HepG2 (cell line): ENCODE measurements at places on chromosomes 11 and 22. TPM values are rescaled to one million over a fixed set of nuclear protein-coding genes. Genes with fewer than 3 reads are reported as not detected.
A peak's percentile ranks its signal among the peaks of the same experiment; 100 is the strongest.

The PRODH gene
- total RNA-seq: 0.29 TPM in 1 of 2 replicates, not detected in the other

The HEPHL1 gene
- 0.04 and 0.07 TPM in 2 replicates for total RNA-seq

DNA sequence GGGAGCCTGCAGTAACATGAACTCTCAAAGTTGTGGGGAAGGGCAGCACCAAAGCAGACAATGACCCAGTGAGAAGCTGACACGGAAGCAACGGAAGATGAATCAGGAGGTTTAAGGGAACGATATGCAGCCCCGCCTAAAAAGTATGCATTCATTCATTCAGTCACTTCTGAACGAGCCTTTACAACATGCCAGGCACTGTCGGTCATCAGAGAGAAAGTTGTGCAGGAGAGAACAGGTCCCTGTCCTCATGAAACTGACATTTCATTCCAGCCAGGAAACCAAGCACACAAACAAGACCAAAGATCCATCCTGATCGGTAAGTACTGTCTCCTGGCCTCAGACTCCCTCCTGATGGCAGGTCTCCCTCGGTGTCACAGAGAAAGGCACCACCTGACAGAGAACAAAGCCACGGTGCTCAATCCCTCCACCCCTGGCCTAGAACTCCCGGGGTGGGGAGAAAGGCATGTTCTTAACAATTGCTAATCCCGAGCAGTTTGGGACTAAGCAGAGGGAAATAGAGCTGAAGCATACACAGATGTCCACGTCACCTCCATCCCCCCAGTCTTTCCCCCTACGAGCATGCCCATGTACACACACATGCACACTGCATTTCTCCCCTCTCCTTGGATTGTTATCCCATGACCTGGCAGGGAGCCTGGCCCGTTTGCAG is 49.3 kb downstream of the LRFN4 start:
- H3K27me3 ChIP-seq: no peaks in the 10 kb centered on the region
- peak; percentile 81 for DNase-seq
- peaks cover 95% of the 10 kb centered on the region for H3K4me1 ChIP-seq
- peak overlapping the region; percentile 89 for H3K27ac ChIP-seq
- H3K4me3 ChIP-seq: peak overlapping the region; percentile 60

GRCh38 chr11:118412921-118413320 is 11.5 kb downstream of the ATP5MG start:
- H3K4me1 ChIP-seq: peaks cover 10% of the 10 kb centered on the region
- DNase-seq: no peak
- no peak overlapping the region for H3K27ac ChIP-seq
- peaks cover 17% of the 10 kb centered on the region for H3K36me3 ChIP-seq
- H3K27me3 ChIP-seq: no peaks in the 10 kb centered on the region
- no peak overlapping the region for H3K4me3 ChIP-seq

The PKDREJ gene
- not detected in 2 replicates for total RNA-seq

The HBB gene
- not detected in 2 replicates for total RNA-seq

GRCh38 chr11:119533921-119534736 is 111.2 kb upstream of the THY1 start:
- peak; percentile 57 for DNase-seq
- peaks cover 6% of the 10 kb centered on the region; the same call in 1 of the 2 replicates for H3K4me1 ChIP-seq
- no peak overlapping the region for H3K4me3 ChIP-seq

GRCh38 chr11:45407226-45407625 is 121.1 kb upstream of the SYT13 start:
- H3K4me1 ChIP-seq: peaks cover 6% of the 10 kb centered on the region; the same call in 1 of the 2 replicates
- DNase-seq: no peak
- peaks cover 2% of the 10 kb centered on the region for H3K27me3 ChIP-seq
- H3K4me3 ChIP-seq: no peak overlapping the region

The FGF3 gene
- not detected in 2 replicates for total RNA-seq
